ENCODE measurements at places on chromosomes 16 and 17. TPM values are rescaled to one million over a fixed set of nuclear protein-coding genes. Genes with fewer than 3 reads are reported as not detected.

GRCh38 chr17:82940226-82941020 lies 100.6 kb upstream of the ZNF750 start:
- DNase-seq = no peak

VMO1 gene
- total RNA-seq = 2.5 TPM

GRCh38 chr16:57166951-57167350 lies 18.9 kb downstream of the PSME3IP1 start:
- no peak for DNase-seq

- DNase-seq = no peak
Measured at GRCh38 chr16:69554495-69554894, 11.3 kb upstream of the NFAT5 start.

DNA sequence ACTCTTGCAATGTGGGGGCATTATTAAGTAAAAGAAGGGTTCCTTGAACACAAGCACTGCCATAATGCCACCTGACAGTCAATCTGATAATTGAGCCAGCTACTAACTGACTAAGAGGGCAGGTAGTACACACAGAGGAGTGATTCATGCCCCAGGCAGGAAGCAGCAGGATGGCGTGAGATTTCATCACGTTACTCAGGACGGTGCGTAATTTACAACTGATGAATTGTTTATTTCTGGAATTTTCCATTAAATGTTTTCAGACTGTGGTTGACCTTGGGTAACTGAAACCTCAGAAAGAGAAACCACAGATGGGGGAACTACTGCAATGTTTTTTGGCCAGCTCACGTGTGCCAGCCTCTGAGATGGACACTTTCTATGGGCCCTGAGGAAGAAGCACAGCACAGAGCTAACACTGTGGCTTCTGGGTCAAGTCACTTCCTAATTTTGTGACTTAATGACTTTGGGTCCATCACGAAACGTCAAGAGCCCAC lies 46.7 kb downstream of the C17orf67 start:
- no peak for DNase-seq

DNA sequence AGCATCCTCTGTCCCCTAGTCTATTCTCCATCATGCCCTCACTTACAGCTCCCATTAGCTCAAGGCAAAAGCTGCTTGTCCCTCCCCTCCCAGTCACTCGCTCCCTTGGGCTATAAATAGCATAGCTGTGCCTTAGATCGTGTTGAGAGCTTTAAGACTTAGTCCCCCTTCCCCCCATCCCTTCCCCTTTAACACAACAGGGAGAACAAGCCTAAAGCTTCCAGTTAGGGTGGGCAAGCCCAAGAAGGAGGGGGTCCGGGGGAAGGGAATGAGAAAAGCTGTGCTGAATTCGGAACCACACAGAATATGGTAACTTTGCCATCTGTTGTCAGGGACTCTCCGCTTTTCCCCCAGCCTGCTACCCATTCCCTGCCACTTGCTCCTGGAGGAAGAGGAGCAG lies 4.9 kb upstream of the HIGD1B start:
- no peak for DNase-seq
